ENCODE measurements at places on chromosomes 5 and 9.

- DNase-seq, result no peak
These were observed 26.0 kb downstream of the SLC31A2 start for GRCh38 chr9:113176803-113177202.

DNA sequence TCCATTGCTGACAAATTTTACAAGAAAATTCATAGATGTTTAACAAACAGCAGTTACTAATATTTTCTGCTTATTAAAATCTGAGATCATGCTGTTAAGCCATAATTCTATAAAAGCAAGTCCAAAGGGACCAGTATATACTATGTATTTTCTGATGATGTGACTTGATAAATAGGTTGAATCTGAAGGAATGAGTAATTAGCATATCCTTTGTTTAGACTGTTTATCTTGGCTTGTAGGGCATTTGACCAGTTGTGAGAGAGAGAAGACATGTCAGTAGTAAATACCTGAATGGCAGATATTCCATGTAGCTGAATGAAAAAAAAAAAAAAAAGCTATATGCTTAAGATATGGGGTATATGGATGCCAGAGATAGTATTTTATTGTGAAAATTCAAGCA, 14.6 kb downstream of the CPEB4 start:
- DNase-seq, result no peak

DNA sequence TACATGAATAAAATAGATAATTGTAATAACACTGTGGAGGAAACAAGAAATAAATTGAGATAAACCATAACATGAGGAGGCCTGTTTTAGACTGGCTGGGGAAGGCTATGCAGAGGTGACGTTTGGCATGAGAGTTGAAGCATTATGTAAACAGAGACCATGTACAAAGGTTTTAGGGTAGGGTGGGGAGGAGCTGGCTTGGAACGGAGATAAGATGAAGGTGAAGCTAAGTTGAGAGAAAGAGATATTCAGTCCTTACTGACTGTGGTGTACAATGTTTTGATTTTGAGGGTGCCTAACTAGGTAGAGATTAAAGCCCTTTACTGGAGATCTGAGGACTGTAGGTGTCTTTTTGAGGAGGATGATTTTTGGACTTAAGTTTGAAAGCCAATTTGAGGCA, 17.8 kb downstream of the MAN2A1 start:
- DNase-seq, result no peak

GRCh38 chr5:149757956-149758355, 27.8 kb downstream of the PPARGC1B start:
- no peak for DNase-seq

DNA sequence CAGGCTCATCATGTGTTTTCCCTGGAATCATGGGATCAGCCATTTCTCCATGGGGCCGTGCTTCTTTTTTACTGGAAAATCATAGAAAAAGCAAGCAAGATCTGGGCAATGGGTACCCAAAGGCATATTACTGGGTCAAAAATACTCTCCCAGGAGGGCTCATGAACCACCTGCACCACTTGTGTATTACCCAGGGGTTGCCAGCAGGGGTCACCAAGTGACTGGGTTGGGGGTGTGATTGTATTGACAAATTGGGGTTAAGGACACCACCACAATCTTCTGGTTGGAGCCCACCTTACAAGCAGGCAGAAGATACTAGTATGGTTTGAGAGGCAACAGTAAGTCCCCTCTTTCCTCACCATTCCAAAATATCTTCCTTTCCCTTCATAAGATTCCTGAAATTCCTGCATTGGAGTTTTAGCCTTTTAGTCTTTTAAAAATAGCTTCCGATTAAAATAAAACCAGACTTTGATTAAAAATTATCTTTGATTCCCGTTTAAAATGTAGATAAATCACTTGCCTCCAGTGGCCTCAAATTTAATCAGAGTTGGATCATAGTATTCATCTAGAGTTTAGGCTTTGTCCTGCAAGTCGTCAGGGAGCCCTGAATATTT, 603.3 kb downstream of the KIF4B start:
- DNase-seq, result peak; percentile 18

- no peak for DNase-seq
These were observed 21.1 kb upstream of the TERT start for GRCh38 chr5:1315709-1316587.

Measured in activated naive CD8-positive, alpha-beta T cell treated with anti-CD3 and anti-CD28 coated beads, Interleukin-2, amount 50 U/mL, for 16 hours (primary cell).